Activated CD4-positive, alpha-beta T cell treated with anti-CD3 and anti-CD28 coated beads, Interleukin-2, amount 10 ng/mL, durations not matched to agents 24 days and 14 days (primary cell): ENCODE measurements at places on chromosomes 4 and X. TPM values are rescaled to one million over a fixed set of nuclear protein-coding genes. Genes with fewer than 3 reads are reported as not detected.
A peak's percentile ranks its signal among the peaks of the same experiment; 100 is the strongest.

SLC9A7 gene
- 37.7 and 43.8 TPM in 2 replicates for total RNA-seq

ARX gene
- not detected in 2 replicates for total RNA-seq

EXOC1L gene
- total RNA-seq, result not detected in 2 replicates

VCX2 gene
- total RNA-seq, result not detected in 2 replicates

NKX1-1 gene
- not detected in 2 replicates for total RNA-seq

INTU gene
- not detected in 2 replicates for total RNA-seq

AMTN gene
- total RNA-seq, result not detected in 2 replicates

ZMAT1 gene
- total RNA-seq, result 0.57 and 0.75 TPM in 2 replicates

SPINK2 gene
- 0.37 and 0.54 TPM in 2 replicates for total RNA-seq

DNA sequence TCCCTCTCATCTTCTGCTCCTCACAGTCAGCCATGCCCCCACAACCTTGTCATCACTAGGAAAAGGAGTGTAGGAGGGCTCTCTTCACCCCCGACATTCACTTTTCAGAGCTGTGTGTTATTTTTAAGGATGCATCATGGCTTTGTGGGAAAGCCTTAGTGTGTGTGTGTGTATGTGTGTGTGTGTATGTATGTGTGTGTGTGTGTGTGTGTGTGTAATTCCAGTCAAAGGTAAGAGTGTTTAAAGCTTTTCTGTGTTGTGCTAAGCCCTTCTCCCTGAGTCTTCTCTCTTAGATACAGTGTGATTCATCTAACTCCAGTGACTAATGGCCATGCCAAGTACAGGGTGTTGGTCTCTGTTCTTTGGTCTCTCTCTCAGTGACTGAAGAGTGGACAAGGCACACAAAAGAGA is 76.6 kb downstream of the CHIC2 start:
- no peak for DNase-seq

- no peak for DNase-seq
Observed at GRCh38 chr4:48509543-48509942, 19.5 kb downstream of the ZAR1 start.

- DNase-seq, result no peak
Observed at GRCh38 chr4:14110407-14110806, 482.9 kb upstream of the BOD1L1 start.

GRCh38 chr4:70681704-70682103 is 6.6 kb upstream of the UTP3 start:
- no peak for DNase-seq

- no peak for DNase-seq
Observed at GRCh38 chr4:88163336-88163735, 4.9 kb upstream of the ABCG2 start.

DNA sequence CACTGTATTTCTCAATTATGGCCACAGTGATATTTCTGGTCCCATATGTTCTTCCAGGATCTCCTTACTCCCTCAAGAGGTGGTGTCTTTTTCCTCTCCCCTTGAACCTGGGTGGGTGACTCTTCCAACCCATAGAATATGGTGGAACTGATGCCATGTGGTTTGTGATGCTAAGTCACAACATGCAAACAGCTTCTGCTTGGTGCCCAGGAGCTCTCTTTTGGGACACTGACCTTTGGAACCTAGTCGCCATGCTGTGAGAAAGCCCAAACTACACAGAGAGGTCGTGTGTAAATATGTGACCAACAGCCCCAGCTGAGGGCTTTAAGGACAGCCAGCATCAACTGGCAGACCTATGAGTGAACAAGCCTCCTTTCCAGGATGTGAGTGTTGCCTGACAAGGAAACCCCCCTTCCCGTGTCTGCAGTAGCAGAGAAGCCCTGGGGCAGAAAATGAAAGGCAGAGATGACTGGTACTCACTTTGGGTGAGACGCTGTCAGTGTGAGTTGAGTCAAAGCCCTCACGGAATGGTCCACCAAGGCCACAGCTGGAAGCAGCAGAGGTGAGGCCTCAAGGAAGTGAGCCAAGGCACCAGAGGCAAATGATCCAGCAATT is 223.4 kb downstream of the BCOR start:
- DNase-seq, result peak; percentile 87

DNA sequence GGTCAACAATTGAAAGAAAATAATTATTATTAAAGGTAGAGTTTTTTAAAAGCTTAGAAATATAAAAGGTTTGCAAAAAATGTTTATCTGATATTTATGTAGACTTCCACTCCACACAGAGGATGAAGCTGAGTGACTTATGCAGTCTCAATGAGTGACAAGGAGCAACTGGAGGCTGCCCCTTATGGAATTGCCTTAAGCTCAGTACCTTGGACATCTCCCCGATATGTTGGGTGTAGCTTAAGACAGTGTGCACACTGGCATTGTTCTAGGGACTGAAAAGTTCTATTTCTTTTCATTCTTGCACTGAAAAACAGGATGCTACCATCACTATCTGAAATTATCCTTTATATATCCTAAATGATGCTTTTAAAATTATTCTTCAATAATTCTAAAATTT is 292.1 kb downstream of the PRDM5 start:
- DNase-seq, result no peak

DNA sequence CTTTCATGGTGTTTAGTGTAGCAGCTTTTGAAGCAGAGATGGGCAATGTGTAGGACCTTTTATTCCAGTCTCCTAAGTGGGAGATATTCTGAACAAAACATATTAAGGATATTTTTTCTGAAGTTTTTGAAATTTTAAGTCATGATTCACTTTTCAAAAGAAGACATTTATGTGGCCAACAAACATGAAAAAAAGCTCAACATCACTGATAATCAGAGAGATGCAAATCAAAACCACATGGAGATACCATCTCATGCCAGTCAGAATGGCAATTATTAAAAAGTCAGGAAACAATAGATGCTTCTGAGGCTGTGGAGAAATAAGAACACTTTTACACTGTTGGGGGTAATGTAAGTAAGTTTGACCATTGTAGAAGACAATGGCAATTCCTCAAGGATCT is 76.0 kb downstream of the FAT4 start:
- DNase-seq, result no peak

DNA sequence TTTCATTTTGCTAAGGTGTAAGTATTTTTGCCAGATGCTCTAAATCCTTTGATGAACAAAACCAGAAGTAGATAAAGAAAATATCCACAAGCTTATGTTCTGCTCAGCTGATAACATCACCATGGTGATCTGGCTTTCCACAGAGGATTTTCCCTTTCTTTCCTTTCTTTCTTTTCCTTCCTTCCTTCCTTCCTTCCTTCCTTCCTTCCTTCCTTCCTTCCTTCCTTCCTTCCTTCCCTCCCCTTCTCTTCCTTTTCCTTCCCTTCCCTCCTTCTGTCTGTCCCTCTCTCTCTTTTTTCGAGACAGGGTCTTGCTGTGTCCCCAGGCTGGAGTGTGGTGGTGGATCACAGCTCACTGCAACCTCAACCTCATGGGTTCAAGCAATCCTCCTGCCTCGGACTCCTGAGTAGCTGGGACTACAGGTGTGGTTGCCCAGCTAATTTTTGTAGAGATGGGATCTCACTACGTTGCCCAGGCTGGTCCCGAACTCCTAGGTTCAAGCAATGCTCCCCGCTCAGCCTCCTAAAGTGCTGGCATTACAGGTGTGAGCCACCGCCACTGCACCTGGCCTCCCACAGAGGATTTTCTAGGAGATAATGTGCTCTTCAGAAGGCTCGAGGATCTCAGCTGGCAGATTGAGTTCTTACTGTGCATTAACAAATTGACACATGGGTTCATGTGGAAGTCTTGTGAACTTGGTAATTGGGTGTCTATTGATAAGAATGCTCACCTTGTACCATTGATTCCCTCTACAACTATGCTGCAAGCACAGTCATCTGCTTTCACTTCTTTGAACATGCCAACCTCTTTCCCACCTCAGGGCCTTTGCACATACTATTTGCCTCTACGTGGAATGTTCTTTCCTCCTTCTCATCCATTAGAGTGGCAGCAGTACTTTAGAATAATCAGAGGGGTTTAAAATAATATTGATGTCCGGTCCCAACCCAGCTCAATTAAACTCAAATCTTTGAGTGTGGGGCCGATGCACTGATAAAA is 1.4 kb upstream of the RHOH start:
- no peak for DNase-seq

GRCh38 chrX:65985922-65986588 is 53.8 kb downstream of the VSIG4 start:
- DNase-seq, result peak; percentile 83

DNA sequence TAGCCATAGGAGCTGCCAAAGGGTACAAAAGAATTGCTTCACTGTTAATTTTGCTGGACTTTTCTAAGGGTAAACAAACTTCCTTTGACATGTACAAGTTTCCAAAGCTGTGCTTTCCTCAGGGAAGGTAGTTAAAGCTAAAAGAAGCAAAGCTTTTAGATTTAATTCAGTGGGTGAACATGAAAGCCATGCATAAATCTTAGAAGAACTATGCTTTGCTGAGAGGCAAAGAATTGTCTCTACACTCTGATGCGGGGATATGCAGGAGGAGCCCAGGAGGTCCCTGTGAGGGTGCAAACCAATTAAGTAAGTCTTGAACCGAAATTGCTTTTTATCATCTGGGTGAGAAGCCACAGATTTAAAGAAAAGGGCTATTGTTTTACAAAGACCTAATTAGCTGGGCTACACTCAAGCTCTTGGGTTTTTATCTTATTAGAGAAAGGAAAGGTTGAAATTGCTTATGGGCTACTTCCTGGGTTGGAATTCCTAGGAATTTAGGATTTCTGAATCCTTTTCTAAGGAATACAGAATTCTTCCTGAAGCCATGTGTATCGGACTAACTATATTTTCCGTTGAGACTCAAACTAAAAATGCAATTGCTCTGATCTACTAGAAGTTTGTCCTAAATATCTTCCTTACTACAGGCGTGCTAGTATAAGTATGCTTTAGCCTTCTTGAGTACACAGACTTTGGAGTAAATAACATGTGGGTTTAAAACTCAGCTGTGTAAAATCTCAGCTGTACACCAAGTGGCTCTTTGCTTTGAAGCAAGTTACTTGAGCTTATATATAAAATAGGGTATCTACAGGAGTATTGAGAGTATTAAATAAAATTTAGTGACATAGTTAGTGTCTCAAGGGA is 188.4 kb upstream of the ANK2 start:
- DNase-seq, result no peak

GRCh38 chr4:63528256-63528991 is 880.8 kb downstream of the TECRL start:
- DNase-seq, result no peak
